GM04503 (cell line): ENCODE measurements at places on chromosomes 6 and 20.

DNA sequence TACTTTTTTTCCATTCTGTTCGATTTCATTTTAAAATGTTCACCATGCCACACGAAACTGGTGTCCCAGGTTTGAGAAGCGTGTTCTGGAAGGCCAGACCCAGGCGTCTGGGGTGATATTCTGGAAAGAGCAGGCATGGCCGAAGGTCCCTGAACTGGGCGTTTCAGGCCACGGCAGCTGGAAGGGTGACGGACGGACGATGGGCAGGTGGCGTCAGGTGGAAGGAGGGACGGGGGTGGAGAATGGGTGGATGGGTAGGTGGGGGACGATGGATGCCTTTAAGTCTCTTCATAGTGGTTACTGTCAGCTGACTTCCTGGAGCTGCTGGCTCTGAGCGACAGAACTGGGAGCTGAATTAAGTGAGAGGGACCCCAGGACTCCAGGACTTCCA is 44.6 kb downstream of the CDH4 start:
- DNase-seq, result no peak

GRCh38 chr6:106097411-106098231 is 11.5 kb downstream of the PRDM1 start:
- DNase-seq, result no peak

DNA sequence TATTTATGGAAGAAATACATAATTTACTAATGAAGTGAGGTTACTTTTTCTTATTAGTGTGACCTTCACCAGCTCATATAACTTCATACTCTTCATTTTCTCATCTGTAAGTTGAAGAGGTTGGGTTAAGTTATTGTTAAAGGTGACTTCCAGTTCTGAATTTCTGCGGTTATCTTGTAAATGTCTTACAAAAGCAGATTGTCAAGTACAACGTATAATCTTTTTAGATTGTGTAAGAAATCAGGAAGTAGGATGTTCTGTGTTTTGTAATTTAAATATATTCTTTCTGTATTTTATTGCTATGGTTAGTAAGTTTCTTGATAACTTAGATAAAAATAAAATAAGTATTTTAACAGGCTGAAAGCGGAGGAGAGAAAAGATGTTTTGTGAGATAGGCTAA is 12.0 kb downstream of the WTAP start:
- no peak for DNase-seq

DNA sequence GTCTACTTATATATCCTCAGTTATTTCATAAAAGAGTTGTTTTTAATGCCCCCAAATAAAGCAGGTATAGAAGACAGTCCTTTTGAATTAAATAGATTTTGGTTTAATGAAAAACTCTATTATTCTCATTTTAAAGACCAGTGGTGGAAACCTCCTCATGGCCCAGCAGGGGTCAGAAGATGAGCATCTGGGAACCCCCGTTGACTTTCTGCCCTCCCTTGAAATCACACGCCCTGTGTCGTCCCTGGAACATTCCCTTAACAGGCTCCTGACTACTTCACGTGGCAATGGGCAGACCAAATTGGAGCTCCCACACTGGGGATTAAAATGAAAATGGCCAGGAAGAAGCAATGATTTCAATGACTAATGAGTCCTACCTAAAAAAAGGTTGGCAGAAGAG is 220.9 kb downstream of the KIF16B start:
- no peak for DNase-seq

- DNase-seq, result peak; percentile 20
Measured at GRCh38 chr6:30483677-30484279, 5.5 kb upstream of the HLA-E start.

- no peak for DNase-seq
Measured at GRCh38 chr6:128029826-128030225, 129.0 kb upstream of the THEMIS start.

GRCh38 chr6:122012578-122012977 is 386.9 kb upstream of the HSF2 start:
- peak; percentile 51 for DNase-seq

DNA sequence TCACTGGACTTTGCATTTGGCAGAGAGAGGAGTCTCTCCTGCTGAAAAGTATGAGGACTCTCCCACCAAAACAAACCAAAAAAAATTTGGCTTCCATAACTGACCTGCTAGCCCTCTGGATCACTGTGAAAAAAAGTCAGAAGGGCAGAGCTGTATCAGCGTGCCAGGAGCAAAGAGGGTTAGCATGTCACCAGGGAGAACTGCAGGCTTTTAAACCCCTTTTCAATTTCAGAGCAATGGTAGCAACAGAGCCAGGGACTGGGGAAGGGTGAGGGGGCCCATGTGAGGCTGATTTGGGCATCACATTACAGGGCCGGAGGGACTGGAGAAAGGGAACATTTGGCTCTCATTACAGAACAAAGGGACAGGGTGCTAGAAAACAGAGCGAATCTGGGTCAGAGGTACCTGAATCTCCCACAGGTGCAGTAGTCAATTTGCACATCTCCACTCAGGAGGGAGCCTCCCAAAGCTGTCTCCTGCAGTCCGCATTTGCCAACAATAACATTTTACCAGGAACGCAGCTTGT is 185.7 kb upstream of the EYA4 start:
- DNase-seq, result no peak

DNA sequence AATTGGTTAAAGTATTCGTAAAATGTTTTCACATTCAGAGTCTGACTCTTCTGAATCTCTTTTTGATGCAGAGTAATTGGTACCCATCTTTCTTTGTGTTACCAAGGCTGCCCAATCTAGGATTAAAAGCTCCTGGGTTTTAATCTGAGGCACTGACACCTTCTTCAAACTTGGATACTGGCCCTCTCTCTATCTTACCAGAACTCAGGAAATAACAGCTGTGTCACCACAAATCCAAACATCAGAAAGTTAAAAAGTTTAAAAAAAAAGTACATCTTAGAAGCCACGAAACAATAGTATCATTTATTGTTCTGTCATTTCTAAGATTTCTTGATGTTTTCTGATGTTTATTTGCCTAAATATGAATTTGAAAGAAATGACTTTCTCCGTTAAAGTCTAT is 255.5 kb upstream of the RUNX2 start:
- no peak for DNase-seq

- no peak for DNase-seq
Measured at GRCh38 chr20:23200914-23201313, 114.8 kb upstream of the CD93 start.
